ENCODE measurements at places on chromosomes 7 and 10.

DNA sequence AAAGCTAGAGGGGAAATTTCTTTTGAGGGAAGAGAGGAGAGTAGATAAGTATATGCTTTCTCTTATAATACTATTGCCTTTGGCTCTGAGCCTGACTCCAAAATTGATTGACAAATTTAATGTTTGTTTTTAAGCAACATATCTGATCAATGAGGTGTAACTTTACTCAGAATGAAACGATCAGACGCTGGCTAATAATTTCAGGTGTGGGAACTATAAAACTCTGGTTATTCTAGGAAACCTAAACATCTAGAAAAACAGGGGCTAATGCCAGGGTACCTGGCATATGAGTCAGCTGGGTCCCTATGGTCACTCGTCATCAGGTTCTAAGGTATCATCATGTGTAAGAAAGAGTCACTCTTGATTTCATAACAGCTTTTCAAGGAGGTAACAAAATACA, 139.7 kb downstream of the ATE1 start:
- no peak for DNase-seq

- no peak for DNase-seq
Observed at GRCh38 chr10:70890917-70891431, 2.6 kb upstream of the PCBD1 start.

DNA sequence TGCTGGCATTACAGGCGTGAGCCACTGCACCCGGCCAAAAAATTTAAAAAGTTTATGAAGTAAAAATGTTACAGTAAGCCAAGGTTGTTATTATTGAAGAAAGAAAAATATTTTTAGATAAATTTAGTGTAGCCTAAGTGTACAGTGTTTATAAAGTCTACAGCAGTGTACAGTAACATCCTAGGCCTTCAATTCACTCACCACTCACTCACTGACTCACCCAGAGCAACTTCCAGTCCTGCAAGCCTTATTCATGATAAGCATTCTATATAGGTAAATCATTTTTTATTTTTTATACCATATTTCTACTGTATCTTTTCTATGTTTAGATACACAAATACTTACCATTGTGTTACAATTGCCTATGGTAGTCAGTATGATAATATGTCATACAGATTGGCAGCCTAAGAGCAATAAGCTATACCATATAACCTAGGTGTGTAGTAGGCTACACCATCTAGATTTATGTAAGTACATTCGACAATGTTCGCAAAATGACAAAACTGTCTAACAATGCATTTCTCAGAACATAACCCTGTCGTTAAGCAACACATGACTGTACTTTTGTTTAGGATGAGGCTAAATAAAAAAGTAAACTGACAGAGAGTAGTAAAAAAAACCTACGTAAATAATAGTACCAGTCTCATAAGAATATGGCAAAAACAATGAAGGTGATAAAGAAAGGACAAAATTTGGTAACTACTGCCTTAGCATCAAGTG, 77.8 kb upstream of the FAM133B start:
- DNase-seq = no peak

GRCh38 chr7:129519464-129519863, 17.1 kb downstream of the SMKR1 start:
- DNase-seq = no peak

DNA sequence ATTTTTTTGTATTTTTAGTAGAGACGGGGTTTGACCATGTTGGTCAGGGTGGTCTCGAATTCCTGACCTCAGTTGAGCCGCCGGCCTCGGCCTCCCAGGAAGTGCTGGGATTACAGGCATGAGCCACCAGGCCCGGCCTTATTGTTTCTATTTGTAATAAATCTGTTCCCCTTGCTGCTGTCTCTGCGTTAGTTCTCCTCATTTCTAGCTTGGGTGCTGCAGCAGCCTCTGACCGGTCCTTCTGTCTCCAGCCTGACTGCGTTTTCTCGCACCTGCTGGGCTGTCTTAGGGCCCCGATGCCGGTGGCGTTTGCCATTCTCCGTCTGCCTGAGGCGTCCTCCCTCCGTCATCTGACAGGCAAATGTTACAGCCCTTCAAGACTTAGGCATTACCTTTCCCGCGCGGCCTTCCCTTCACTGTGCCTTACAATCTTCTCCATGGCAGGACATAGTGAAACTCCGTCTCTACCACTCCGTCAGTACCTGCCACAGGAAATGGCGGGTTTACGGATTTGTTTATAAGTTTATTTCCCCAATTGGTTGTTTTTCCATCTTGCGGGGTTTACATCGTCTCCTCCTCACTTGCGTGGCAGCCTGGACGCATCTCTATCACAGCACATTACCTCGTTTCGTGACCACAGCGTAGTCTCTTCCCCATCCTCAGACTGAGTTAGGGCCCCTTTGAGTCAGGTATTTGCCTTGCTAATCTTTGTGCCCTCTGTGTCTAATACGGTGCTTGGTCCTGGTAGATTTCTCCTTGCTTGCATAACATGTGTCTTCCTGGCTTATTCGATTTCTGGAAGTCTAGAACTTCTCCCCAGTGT, 2.3 kb upstream of the GIMAP8 start:
- DNase-seq = no peak
